ENCODE measurements at places on chromosomes 5 and 9.

DNA sequence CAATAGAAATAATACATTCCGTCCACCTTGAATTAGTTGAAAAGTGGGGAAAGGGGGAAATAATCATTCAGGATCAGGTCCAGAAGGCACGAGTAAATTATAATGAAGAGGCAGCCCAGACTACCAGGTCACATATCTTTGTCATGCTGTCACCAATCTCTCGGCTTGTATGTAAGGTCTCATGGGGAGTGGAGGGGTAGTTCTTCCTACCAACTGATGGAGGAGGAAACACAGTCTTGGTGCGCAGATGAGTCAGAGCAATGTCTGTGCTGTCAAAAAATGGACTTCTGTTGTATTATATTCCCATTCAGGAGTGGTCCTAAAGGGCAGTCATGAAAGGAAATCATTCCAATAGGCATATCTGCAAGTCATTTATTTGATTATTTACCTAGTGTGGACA lies 164.2 kb upstream of the PTGER4 start:
- DNase-seq = no peak

DNA sequence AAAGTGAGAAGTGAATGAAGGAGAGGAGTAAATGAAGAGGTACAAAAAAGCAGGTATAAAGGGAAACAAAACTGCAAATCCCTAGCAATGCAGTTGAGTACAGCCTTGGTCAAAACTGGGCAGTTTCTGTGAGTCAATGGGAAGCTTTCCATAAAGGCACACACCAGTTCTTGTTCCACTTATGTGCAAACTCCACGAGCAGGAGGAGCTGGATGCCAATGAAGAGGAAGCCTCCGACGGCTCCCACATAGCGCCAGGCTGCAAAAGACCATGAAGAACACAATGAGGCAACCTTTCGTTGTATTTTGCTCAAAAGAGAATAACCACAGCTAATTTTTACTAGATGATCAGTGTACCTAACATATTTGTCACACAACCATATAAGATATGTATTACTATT lies 81.1 kb downstream of the SERINC5 start:
- DNase-seq = no peak

DNA sequence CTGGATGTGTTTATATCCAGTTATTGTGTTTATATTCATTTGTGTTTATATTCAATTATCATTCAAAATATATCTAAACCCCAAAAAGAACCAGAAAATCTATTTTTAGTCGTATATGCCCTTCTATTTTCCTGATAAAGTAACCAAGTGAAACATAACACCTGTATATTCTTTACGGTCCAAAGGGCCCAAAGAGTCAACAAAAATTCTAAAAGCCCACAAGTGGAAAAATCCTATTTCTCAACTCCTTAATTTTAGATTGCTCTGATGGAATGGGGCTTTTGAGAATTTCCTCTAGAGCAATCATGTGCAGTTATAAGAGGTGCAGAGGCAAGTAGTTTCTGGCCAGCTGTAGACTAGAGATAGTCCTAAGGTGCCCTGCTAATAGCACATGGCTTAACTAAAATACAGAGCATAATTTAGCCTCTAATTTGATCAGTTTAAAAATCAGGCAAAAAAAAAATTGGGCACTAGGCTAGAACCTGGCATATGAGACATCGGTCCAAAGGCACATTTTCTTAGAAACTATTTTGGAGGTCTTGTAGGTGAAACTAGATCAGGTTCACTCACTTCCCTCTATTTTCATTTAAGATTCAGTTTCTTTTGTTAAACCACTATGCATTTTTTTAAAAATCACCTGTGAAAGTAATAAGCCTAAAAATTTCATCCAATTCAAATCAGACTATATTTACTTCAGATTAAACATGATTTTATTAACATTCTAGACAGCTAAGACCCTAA lies 256.0 kb downstream of the FBXL17 start:
- DNase-seq = no peak

DNA sequence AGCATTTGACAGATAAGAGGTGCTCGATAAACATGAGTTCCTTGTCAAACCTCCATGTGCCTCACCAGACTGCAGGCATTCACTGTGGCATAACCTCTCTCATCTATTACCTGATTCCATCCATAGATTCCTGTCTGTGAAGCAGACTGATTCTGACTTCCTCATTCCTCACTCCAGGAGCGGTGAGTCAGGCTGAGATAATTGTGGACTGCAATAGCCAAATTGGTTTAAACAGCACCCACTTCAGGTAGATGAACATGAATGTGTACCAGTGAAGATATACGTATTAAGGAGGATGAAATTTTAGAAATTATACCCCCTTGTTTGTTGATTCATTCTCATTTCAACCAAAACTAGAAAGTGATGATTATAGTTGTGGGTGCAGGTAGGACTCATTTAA lies 391.2 kb downstream of the HINT1 start:
- DNase-seq = no peak

DNA sequence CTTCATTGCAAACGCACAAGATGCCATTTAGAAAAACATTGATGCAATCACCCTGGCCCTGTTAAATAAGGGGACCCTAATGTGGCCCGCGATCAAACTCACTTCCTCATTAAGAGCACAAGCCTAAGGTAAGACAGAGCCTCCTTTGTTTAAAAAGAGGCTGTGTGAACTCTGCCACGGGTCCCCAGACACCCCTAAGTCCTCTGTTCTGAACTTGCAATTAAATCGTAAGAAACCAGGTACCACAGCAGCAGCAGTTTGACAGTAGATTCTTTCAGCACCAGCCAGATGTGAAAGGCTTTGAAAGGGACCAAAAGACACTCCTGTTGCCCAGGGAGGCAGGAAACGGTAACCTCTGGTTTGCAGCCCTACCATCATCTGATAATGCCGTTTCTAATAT lies 346.3 kb downstream of the TMEM167A start:
- no peak for DNase-seq

DNA sequence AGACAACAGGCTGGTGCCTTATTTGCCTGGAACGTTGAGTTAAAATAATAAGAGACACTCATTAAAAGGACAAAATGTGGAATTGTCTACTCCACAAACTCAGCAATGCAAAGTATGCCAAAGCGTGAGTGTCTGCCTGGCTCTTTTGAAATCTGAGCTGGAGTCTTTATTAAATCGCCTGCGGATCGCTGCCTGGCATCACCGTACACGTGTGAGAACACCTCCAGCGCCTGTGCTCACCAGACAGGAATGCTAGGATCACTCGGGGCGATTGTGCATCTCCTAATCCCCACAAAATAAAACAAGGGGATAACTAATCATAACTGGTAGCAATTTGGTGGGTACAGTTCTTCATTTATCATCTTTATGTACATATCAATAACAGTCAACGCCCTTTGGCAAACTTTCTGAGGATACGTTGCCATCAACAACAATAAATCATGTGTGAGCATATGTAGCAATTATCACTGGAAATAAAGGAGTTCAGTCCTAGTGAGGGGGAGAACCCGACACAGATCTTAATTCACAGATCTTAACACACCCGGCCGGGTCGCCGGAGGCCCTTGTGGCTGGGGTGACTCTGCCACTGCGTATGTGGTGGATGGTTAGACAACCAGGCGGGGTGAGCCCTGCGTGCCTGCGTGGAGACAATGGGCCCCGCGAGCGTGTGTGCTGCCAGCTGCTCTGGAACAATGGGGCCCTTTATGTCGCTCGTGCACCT lies 284.9 kb upstream of the IRX1 start:
- DNase-seq = no peak

DNA sequence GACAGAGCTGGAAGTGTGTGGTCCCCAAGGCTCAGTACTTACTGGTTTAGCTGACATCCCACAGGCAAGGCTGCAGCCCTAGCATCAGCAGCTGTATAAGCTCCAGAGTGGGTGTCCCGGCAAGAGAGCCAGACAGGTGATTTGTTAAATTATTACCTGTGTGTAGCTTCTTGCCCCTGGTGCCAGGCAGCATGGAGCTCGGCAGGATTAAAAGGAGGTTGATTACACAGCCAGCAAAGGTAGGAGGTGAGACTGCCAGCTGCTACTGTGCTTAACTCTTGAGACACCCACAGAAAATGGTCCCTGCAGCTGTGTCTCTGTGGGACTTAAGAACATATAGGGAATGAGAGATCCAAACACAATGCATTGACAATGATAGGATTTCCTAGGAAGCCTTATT lies 54.2 kb downstream of the ARHGAP26 start:
- DNase-seq = no peak

- DNase-seq = no peak
Measured at GRCh38 chr5:37836592-37837413, 3.0 kb downstream of the GDNF start.

DNA sequence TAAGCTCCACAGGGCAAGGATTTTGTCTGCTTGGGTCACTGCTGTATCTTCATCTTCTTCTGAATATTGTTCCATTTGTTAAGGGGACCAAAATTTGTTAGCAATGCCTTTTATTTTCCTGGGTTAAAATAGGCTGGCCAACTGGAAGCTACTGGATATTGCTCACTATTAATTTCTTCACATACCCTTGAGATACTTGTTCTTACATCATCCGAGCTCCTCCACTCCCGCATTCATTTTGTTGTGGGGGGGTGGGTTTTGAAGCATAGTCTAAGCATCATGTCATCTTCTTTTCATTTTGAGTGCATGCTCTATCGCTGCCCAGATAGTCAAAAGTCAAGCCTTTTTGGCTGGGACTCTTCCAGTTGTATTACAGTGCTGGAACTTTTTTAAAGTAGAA lies 42.5 kb upstream of the PIK3R1 start:
- no peak for DNase-seq

DNA sequence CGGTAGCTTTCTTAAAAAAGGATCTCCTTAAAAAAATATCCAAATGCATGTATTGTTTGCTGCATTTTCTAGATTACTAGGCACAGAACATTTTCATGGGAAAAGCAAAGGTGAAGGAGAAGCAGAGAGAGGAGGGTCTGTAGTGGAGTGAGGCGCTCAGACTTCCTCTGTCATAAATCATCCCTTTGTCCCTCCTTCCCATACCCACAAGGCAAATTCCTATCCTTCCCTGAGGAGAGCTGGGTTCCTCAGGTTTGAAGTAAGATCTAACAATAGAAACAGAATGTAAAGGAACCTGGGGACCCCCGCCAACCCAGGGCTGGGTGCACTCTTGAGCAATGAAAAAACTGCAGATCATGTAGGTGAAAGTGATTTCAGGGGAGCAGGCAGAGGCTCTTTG lies 149.2 kb upstream of the ANKH start:
- no peak for DNase-seq

DNA sequence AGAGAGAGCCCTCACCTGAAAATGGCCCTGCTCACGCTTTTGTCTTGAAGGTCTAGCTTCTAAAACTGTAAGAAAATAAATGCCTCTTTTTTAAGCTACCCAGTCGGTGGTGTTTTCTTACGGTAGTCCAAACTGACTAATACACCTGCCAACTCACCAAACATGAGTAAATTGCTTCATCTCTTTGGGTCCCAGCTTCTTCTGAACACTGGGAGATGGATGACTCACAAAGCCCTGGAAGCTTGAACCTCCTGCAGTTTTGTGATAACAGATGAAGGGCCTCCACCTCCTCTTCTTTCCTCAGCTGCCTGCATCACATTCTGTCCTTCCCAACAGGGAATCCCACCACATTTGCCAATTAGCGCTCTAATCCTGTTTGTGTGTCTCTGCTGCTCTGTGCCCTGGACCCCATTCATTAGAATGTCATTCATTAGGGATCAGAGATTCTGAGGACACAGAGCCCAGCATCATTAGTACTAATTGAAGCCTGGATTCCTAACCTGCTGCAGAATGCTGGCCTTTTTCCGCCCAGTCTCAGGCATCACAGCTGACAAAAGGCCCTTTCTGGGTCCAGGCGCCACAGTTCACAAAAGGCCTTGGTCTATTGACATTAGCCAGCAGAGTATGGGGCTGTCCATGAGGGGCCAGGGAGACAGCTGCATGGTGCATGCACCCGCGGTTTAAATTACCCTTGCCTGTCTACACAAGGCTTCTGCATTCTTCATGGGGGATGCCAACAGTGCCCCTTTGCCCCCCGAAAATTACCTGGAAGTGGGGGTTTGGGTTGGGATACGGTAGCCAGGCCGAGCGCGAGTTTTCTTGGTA lies 349.3 kb downstream of the SEMA5A start:
- DNase-seq = no peak

DNA sequence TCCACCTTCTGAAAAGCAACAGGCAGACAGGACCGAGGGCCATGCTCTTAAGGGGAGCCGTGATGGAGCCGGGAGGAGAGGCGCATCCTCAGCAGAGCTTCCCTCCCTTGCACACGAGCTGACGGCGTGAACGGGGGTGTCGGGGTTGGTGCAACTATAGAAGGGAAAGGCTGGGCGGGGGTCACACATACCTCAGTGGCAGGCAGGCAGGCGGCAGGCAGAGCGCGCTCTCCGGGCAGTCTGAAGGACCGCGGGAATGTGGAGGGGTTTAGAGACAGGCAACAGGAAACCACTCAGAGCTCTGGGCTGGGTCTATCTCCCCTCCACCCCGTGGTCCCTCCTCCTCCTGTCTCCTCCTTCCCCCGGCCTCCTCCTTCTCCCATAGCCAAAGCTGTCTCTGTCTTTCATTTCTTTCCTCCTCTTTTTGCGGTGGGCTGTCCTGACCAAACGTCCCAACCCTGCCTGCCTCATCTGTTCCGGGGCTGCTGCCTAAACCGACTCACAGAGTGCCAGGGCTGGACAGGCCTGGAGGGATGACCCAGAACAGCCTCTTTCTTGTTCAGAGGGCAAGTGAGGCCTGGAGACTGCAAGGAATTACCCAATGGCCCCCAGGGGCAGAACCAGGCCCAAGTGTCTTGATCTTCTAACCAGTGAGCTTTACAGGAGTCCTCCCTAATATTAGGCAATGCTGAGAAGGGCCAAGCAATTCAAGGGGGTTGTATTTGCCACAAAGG lies at the start of gene SPARC:
TSS of gene SPARC (minus strand) at position 242 of the 734 bp plus-strand sequence. CDS start 10,727 bp downstream, outside the sequence.
- no peak for DNase-seq

DNA sequence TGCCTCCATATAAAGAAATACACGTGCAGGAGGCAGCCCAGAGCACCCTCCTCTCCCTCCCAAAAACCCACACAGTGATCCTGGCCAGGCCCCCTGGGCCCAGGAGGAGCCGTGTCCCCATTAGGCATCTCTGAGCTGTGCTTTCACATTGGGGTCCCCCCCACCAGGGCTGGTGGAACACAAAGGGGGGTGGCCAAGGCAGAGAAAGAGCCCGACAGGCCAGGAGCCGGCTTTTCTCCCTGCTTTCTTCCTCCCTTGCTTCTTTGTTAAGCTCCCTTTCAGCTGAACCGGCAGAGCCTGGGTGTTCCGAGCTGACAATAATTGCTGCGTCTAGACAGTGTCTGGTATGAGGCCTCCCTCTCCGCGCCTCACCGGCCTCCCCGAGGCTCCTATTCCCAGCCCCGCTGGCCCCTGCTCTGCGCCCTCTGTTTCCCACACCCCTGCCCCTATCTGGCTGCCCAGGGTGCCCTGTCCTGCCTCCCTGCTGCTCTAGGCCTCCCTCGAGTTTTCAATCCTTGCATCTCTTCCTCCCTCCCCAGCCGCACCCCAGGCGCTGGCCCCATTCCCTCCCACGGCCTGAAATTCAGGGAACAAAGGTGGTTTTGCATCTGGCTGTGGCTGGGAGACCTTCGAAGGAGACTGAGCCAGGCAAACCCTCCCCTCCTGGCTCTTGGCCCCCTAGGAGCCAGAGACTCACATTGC lies 120.6 kb downstream of the C9orf50 start:
- no peak for DNase-seq

DNA sequence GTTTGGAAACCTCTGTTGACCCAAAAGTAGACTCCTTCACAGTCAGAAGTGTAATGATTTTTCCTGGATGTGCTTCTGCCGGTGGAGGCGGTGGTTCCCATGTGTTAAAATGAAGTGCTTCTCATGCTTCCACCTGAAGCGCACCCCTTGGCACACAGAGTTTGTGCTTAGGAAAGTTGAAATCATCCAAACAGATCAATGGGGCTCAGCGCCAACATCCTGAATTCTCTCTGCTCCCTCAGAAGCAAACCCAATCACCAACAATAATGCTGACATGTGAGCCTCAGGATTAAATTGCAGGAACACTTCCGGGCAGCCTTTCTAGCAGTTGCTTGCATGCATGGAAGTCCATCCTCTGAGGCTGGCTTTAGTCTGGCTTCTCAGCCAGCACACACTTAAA lies 71.0 kb downstream of the MED10 start:
- DNase-seq = no peak
